ENCODE measurements at places on chromosomes 6 and 20.
A peak's percentile ranks its signal among the peaks of the same experiment; 100 is the strongest.

DNA sequence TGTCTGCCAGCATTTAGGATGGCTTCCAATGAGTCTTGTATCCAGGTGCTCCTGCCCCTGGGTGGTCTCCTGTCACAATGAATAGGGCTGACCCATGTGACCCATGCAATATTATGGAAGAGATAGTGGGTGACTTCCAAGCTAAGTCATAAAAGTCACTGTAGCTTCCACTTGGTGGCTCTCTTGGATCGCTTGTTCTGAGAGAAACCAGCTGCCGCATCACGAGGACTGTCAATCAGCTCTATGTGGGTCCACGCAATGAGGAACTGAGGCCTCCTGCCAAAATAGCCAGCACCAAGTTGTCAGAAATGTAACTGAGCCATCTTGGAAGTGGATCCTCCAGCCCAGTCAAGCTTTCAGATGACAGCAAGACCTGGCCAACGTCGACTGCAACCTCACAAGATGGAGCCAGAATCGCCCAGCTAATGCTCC lies 14.9 kb upstream of the MATN4 start:
- no peak for DNase-seq

- peak; percentile 43 for DNase-seq
Observed at GRCh38 chr20:58890518-58891085, 38.1 kb downstream of the GNAS start.

GRCh38 chr20:17014756-17015366 lies 212.0 kb upstream of the PCSK2 start:
- no peak for DNase-seq

GRCh38 chr6:29989211-29989610 lies 46.9 kb downstream of the HLA-A start:
- no peak for DNase-seq

- DNase-seq = no peak
Observed at GRCh38 chr20:8834851-8835250, 234.0 kb upstream of the PLCB4 start.

DNA sequence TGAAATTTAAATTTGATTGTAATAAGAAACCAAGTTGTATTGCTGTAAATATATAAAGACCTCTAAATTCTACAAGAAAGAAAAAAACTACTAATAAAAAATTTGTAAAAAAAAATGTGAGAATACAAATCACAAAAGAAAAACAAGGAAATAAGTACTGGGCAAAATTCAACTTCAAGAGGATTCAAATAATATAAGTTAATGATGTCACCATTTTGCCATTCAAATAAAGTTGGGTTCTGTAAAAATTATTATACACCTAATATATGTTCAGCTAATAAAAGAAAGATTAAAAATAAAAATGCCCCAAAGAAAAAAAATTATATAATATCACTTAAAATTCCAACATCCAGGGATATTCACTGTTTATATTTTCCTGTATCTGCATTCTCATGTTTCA lies 47.0 kb upstream of the BMP5 start:
- DNase-seq = no peak

GRCh38 chr6:63097222-63097621 lies 114.0 kb upstream of the FKBP1C start:
- DNase-seq = no peak

GRCh38 chr6:136051140-136051775 lies 198.9 kb downstream of the MTFR2 start:
- no peak for DNase-seq

- no peak for DNase-seq
Observed at GRCh38 chr6:129695373-129696027, 14.5 kb downstream of the ARHGAP18 start.

- no peak for DNase-seq
Observed at GRCh38 chr20:31698803-31699718, 23.6 kb downstream of the BCL2L1 start.

- no peak for DNase-seq
Observed at GRCh38 chr20:52481443-52481842, 289.9 kb upstream of the ZFP64 start.

DNA sequence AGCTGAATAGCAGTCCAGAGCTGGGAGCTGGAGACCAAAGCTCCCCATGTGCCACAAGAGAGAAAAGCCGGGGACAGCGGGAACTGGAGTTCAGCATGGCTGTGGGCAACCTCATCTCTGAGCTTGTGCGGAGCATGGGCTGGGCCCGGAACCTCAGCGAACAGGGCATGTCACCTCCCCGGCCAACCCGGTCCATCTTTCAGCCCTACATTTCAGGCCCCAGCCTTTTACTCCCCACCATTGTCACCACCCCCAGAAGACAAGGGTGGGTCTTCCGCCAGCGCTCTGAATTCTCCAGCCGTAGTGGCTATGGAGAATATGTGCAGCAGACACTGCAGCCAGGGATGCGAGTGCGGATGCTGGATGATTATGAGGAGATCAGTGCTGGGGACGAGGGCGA lies 4.0 kb downstream of the CUL9 start:
- DNase-seq = no peak

DNA sequence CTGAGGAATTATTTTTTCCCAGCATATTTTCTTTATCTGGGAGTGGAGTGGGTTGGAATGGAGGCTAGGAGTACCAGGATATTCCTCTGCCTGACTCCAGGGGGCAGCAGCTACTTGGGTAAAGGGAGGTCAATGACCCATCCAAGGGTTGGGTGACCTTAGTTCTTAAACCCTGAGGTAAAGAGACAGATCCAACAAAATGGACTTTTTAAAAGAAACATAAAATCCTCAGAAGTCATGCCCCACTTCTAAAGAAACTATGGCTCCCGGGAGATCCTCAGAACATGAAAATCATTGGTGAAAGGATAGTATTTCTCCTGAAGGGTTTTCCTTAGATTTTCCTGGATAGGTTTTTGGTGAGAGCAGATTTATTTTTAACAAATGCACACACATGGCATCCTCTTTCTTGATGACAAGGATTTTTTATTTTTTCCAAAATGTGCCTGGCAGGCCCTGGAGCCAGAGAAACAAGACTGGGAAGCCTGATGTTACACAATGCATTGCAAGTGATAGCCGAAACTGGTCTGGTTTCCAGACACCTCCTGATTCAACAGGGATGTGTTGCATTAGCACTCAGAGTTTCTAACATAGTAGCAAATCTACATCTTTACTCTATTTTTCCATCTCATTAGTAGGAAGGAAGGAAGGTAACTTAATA lies 240.9 kb upstream of the BTBD3 start:
- DNase-seq = no peak

GRCh38 chr20:48455651-48456365 lies 372.0 kb downstream of the PREX1 start:
- DNase-seq = no peak

GRCh38 chr6:43800746-43801494 lies 30.9 kb downstream of the VEGFA start:
- no peak for DNase-seq

DNA sequence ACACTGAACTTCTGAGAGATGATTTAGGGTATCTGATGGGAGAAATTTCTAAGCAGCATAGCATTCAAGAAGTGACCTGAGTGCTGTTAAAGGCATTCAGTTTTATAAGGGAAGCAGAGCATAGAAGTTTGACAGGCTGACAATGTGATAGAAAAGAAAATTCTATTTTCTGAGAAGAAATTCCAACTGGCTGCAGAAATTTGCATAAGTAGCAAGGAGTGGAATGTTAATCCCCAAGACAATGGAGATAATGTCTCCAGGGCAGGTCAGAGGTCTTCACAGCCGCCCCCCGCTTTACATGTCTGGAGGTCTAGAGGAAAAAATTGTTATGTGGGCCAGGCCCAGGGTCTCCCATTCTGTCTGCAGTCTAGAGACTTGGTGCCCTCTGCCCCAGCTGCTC lies 1361.8 kb upstream of the EYS start:
- DNase-seq = no peak

GRCh38 chr6:3455569-3456394 lies 1.1 kb downstream of the SLC22A23 start:
- no peak for DNase-seq

DNA sequence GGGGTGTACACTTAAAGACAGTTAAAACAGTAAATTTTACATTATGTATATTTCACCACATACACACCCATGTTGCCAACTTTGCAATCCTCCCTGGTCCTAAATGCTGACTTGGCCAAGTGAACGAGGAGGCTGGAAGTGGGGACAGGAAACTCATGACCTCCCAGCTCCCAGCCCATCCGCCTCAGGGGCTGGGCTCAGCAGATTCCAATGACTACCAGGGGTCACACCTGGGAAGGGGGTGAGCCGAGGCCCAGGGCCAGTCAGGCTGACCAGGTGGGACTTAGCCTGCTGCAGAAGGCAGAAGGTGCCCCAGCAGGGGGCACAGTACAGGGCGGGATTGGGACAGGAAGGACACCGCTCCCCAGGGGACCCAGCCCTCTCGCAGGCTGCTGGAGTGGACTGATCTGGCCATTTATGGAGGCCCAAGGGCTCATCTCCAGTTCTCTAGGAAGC lies 2.4 kb downstream of the SIGLEC1 start:
- DNase-seq = no peak

- no peak for DNase-seq
Observed at GRCh38 chr6:133623621-133624020, 265.3 kb upstream of the TCF21 start.

DNA sequence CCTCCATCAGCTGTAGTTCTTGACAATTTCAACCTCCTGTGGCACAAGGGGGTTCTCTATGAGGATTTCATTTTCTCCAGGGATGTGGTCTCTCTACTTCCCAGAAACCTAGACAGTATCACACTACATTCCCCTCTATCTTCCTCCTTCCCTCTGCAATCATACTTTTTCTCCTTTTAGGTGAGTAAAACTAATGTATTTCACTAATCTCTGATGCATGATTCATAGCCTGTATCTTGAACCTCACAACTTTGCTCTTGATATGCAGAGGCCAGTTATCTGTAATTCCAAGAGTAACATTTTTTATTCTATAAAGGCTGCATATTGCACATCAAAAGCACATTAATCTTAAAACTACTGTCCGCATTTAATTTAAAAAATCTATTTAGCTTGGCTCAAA lies 449.6 kb downstream of the RFPL4B start:
- no peak for DNase-seq

DNA sequence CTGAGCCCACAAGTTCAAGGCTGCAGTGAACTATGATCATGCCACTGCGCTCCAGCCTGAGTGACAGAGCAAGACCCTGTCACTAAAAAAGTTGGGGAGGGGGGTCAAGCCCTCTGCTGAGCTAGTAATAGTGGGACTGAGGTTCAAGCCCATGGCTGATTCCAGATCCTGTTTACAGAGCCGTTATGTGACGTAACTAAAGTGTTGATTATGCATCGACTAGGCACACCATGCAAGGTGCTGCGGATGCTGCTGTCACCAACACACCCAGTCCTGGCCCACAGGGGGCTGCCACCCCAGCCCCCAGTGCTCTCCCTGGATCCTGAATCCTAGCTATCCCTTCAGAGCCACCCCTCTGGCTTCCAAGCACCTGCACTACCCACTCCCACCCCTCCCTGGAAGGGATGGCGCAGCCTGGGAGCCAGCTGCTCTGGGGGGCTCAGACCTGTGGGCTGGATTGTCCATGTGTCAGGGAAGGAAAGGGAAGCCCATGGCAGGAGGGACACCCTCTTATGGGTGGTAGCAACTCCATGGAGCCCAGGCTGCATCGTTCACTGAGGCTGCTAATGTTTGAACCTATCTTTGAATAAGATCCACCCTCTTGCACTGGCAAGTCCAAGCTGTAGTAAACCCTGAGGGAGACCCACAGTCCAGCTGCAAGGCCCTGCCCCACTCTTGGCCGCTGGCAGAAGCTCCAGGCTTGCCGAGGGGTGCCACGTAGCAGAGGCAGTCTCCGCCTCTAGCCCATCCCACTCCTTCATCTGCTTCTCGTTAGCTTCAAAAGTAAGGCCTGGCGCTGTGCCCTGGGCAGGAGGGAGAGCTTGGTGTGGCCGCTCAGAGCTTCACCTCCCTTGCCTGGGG lies 95.0 kb downstream of the SNX5 start:
- no peak for DNase-seq

- no peak for DNase-seq
Observed at GRCh38 chr6:144647406-144647964, 362.4 kb downstream of the UTRN start.

DNA sequence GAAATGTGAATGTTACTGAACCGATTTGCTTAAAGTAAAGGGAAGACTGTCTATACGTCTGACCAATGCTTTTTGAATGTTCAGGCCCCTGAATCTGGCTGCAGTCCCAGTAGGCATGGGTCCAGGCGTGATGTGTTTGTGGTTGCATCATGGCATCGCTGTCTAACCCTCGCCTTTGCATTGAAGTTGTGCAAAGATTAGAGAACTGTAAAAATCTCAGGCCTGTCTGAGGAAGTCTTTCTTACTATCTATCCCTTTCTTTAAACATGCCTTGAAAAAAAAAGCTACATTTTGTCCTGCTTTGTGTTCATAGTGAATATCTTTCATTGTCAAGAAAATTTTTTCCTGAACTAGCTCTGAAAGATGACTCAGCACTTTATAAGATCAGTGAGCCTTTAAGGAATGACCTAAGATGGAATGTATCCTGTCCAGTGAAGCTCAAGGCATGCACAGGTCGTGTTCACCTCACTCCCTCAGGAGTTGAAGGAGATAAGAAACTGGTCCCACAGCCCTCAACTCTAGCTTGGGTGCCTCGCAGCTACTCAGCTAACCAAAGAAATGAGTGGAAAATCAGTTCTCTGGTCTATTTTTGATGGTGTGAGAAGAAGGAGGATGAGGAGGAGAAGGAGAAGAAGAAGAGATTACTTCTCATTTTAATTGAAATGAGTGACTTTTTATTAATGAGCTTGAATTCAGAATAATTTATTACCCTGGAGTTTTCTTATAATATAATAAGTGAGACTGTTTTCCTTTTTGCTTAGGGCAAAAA lies 48.6 kb downstream of the TPD52L1 start:
- no peak for DNase-seq

- no peak for DNase-seq
Observed at GRCh38 chr6:21071780-21072468, 521.6 kb upstream of the SOX4 start.

GRCh38 chr20:37090407-37090806 lies 5.4 kb downstream of the RBL1 start:
- DNase-seq = no peak

DNA sequence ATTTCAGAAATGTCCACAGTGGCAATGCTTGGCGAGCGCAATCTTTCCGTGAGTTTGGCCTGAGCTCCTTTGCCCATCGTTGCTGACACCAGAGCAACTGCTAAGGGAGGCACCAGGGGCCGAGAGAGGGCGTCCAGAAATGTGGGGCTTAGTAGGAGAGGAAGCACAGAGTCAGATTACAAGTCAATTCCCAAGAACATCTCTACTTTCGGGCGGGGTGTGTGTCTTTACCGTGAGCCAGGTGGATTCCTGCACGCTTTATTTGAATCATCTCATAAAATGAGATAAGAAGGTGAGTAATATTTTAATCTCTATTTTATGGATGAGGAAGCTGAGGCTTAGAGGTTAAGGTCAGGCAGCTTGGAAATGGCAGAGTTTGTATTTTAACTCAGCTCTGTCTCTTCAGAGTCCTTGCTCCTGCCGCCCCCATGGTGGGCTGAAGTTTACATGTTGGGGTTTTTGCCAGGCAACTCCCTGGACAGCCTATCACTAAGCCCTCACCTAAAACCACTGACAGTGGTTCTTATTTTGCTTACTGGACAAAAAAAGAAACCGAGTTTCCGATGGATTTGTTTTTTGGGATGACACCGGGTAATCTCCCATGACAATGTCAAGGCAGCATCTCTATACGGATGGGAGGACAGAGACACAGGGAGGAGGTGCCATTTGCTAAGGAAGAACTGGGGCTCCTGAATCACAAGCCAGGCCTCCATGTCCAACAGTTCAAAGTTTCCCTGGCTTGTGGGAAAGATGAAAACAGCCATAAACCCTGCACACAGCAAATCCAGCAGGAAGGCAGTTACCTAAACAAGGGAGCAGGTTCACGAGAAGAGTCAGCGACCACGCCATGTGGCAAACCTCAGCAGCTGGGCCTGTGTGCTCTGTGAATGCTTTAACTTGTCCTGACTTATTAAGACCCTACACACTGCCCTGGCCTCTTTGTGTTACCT lies 112.6 kb upstream of the SLC24A3 start:
- DNase-seq = no peak
